ENCODE measurements at places on chromosomes 2 and 18. TPM values are rescaled to one million over a fixed set of nuclear protein-coding genes. Genes with fewer than 3 reads are reported as not detected.

The CNGA3 gene
- total RNA-seq: 0.18 TPM

The CSRNP3 gene
- total RNA-seq: 3.4 TPM

GRCh38 chr2:55010149-55010591 lies 40.1 kb downstream of the RTN4 start:
- DNase-seq: peak; percentile 64

The CASP8 gene
- total RNA-seq: 26.8 TPM

The DQX1 gene
- total RNA-seq: 0.27 TPM

The DPP10 gene
- not detected for total RNA-seq

The MAL gene
- total RNA-seq: not detected

- DNase-seq: no peak
Observed at GRCh38 chr2:118440404-118441098, 352.3 kb downstream of the INSIG2 start.

GRCh38 chr2:239826786-239827522 lies 198.2 kb downstream of the NDUFA10 start:
- DNase-seq: no peak

The LHCGR gene
- not detected for total RNA-seq

DNA sequence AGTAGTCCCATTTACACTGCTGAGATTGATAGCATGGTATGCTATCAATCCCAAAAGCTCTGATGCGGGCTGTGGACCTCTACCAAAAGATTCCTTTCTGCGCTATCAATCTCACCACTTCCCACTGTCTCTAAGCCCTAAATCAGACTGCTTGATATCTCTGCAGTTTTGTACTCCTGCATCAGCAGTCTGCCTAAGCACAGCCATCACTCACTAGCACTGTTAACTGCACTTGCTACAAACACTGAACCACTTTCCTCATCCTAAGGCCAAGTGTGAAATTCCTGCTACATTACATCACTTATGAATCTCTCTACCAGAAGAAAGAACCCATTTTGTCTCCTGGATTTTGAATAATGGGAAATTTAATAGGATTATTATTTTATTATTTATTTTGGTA lies 237.0 kb downstream of the HNMT start:
- no peak for DNase-seq

- DNase-seq: peak; percentile 65
Observed at GRCh38 chr2:171923206-171923605, 945 bp downstream of the HAT1 start.

GRCh38 chr2:118697781-118698180 lies 149.7 kb downstream of the EN1 start:
- DNase-seq: peak; percentile 61

GRCh38 chr2:25266399-25266798 lies 75.3 kb downstream of the DNMT3A start:
- no peak for DNase-seq

DNA sequence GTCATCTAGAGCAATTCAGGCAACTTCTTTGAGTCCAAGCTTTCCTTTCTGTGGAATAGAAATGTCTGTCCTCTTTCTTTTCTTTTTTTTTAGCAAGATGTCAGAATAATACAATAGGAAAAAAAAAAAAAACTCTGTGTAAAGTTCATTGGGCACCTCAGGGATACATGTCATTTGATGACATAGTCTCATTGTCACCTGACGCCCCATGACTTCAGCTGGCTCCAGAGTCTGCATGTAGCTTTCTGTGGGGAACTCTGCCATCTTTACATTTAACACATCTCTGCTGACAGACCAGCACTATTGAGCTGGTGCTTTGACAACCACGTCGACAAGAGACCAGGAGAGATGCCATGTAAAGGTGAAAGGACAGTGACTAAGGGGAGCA lies 172.5 kb upstream of the KLF7 start:
- no peak for DNase-seq

DNA sequence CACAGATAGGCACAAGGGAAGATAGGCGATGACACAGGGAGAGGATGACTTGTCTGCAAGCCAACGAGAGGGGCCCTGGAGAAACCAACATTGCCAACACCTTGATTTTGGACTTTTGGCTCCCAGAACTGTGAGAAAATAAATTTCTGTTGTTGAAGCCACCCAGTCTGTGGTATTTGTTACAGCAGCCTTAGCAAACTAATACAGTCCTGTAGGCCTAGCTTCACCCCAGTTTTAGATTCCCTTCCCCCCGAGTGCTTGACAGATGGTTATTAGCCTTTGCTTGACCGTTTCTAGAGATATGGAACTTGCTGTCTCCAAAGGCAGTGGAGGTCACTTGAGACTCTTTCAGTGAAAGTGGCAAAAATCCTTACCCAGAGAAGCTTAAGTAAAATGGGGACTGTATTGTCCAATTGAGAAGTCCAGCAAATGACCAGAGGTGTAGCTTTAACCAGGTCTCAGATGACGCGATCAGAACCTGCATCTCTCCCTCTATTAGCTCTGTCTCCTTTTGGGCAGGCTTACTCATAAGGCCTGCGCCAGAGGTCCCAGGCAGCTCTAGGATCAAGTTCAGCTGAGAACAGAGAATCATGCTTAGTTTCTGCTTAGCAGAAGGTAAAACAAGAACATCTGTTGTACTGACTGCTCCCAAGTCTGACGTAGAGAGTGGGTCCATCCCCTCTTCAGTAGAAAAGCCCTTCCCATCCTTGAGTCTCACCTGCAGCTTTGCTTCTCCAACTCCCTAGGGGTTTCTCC lies 50.4 kb downstream of the MFSD6 start:
- no peak for DNase-seq

GRCh38 chr2:126878601-126879000 lies 20.1 kb upstream of the TEX51 start:
- DNase-seq: no peak

- peak; percentile 6 for DNase-seq
Observed at GRCh38 chr18:21242780-21243401, 859 bp downstream of the GREB1L start.

GRCh38 chr2:7525746-7526145 lies 608.5 kb downstream of the RNF144A start:
- DNase-seq: no peak

The MCEE gene
- 8.0 TPM for total RNA-seq

- DNase-seq: peak; percentile 73
Observed at GRCh38 chr2:203743441-203743981, 37.1 kb downstream of the CD28 start.

GRCh38 chr2:42424033-42424432 lies 63.0 kb upstream of the COX7A2L start:
- DNase-seq: peak; percentile 87

GRCh38 chr2:195910570-195910969 lies 158.1 kb downstream of the DNAH7 start:
- DNase-seq: no peak

DNA sequence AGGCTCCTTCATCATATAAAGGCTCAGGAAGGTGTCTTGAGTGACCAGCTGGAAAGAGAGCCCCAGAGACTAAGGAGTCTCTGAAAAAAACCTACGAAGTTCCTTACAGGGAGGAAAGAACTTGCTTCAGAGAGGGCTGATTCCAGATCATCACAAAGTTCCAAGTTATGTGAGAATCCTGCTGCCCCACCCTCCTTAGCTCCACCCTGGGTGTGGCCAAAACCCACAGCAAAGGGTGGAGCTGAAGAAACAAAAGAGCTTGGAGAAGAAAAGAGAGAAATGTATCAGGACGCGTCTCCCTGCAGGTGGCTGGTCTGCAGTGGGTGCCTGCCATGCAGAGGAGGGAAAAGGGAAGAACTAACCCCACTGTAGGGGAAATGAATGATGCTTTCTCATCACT lies 32.8 kb upstream of the ZNF396 start:
- DNase-seq: no peak

The HAAO gene
- 0.90 TPM for total RNA-seq

The UGT1A10 gene
- 0.41 TPM for total RNA-seq

The ST8SIA5 gene
- total RNA-seq: not detected

- DNase-seq: no peak
Observed at GRCh38 chr2:3203497-3204019, 174.1 kb downstream of the EIPR1 start.

The ARHGAP15 gene
- not detected for total RNA-seq

- DNase-seq: no peak
Observed at GRCh38 chr2:22248851-22249250, 1125.1 kb downstream of the TDRD15 start.

DNA sequence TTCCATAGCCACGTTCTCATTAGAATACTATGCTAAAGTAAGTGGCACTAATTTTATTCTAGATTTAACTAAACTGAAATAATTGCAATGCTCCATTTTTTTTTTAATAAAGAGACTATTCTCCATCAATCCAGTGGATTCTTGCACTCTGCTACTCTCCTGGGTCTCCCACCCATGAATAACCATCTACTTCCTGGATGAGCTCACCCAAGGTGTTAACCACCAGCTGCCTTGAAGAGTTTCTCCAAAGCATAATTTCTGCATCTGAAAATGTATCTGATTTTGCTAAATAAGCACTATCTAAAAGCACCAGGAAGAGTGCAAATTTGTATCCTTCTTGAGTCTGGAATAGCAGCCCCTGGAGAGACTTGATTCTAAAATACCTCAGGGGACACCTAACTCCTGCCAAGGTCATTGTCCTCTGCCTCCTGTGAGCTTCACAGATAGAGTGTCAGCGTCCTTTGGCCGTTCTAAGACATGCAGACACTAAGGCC lies 41.6 kb upstream of the SH3BP4 start:
- no peak for DNase-seq

DNA sequence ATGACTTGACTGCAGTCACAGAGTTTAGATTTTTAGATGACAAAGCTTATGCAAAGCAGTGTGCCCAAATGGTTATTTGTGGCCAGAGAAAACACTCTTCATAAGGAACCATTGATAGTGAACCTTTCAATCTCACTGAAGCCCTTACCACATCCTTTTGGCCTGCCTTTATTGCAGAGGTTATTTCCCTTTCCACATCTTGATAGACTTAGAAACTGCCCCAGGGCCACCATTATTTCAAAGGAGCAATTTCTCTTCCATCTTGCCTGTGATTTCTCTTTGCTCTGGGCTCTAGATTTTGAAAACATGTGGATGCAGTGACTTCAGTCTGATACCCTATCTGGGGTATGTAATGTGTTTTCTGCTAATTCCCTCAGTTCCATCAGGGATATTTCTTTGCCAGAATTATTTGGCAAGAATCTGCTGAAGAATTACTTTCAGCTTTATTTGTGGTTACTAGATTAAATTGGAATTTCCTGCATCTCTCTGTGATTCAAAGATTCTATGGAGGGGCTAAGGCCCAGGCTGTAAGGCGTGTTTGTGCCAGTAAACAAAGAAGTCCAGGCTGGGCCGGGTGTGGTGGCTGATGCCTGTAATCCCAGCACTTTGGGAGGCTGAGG lies 51.0 kb downstream of the MOGAT1 start:
- DNase-seq: peak; percentile 94

DNA sequence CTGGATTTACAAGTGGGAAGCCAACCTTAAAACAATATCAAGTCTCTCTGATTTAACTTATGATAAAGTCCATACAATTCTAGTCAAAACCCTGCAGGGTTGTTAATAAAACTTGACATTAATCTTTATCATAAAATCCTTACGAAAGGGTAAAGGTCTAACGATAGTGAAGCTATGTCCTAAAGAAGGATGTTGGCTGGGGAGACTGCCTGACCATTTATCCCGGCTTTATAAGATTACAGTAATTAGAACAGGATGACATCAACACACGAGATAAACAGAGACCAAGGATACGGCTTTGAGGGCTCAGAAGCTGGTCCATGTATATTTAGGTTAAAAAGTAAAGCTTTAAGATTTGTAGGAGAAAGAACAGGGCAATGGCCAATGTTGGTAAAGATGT lies 189.0 kb upstream of the COPS8 start:
- DNase-seq: no peak

GRCh38 chr2:187188783-187189631 lies 259.0 kb downstream of the CALCRL start:
- DNase-seq: no peak

The REG1B gene
- not detected for total RNA-seq

The KCNIP3 gene
- total RNA-seq: 2.9 TPM

GRCh38 chr2:7154656-7155055 lies 237.4 kb downstream of the RNF144A start:
- DNase-seq: no peak

The GRB14 gene
- total RNA-seq: 6.9 TPM

DNA sequence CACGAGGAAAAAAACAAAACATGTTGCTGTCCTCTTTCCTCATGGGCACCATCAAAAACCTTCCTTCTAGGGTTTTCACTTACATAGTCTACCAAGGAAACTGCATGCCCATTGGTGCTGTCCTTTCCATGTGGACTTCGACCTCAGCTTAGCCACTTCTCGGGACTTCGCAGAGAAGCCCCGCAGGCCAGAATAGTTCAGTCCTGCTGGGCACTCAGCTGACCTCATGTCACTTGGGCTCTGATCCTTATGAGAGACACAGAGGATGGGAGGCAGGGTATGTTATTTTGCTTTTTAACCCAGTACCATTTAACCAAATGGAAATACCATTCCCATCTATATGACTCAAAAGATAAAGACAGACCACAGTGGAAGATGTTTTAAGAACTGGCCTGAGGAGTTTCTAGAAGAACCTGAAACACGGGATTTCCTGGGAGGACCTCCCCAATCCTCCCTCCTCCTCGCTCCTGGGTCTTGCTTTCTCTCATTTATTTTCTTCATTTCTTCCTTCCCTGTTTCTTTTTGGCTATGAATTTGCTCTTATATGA lies 28.4 kb downstream of the AAK1 start:
- DNase-seq: peak; percentile 20

The ST8SIA3 gene
- total RNA-seq: 0.08 TPM

The MYL12A gene
- total RNA-seq: 733 TPM

- no peak for DNase-seq
Observed at GRCh38 chr2:240834377-240834975, 14.5 kb upstream of the KIF1A start.

DNA sequence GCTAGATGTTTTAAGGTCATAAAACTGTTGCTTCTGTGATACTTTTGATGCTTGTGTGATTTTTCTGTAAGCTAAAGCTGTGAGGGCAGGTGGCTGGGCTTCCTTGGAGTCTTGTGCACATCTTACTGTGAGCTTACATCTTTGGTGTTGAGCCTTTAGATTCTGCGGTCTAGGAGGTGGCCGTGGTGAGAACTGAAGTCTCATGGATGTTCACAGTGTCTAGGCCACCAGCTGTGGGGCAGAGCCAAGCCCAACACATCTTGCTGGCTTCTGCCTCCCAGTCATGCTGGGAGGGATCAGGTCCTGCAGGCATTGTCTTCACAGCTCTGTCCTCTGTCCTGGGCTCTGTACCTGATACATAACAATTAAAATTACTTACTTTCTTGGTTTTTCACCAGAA lies 219.7 kb upstream of the HS6ST1 start:
- DNase-seq: no peak

DNA sequence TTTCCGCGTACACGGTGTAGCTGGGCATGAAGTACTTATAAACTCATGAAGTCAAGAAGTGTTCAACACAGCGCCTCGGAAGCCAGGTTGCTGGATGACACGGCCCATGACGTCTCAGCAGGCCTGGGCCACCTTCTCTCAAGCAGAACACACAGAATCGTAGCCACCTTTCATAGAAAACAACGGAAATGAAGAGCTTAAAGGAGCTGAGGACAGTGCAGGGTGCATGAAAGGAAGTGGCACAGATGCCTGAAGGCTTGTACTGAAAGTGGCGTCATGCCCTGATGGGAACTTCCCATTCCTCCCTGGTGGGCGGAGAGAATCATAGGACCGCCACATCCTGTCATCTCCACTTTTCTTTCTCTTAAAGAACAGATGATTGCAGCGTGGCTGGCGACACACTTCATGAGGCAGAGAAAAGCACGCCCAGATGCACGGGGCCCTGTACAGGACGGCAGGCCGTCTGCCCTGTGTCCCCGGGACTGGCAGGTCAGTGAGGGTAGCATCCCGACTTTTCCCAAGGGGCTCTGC lies 31.1 kb downstream of the HDAC4 start:
- no peak for DNase-seq

- DNase-seq: peak; percentile 63
Observed at GRCh38 chr2:188622601-188623260, 331.1 kb downstream of the GULP1 start.

GRCh38 chr2:204395539-204395938 lies 149.7 kb upstream of the PARD3B start:
- DNase-seq: no peak

The CYP20A1 gene
- total RNA-seq: 69.4 TPM

Measured in fibroblast of the aortic adventitia (primary cell).